ENCODE measurements at places on chromosomes 3 and 15. TPM values are rescaled to one million over a fixed set of nuclear protein-coding genes. Genes with fewer than 3 reads are reported as not detected.

The GOLGA6D gene
- not detected for total RNA-seq

The GHRL gene
- total RNA-seq = not detected

The HMG20A gene
- total RNA-seq = 19.9 TPM

The FANCD2OS gene
- total RNA-seq = not detected

The CPB1 gene
- not detected for total RNA-seq

The MYL3 gene
- total RNA-seq = not detected

The OIP5 gene
- total RNA-seq = 4.9 TPM

The CCR4 gene
- not detected for total RNA-seq

The FHIT gene
- total RNA-seq = 0.53 TPM

The CP gene
- total RNA-seq = 63.3 TPM

The PYGO1 gene
- total RNA-seq = 4.4 TPM

The C2CD4A gene
- 0.06 TPM for total RNA-seq

The VPS39 gene
- 38.7 TPM for total RNA-seq

The DNAH12 gene
- total RNA-seq = under 0.01 TPM

Data from aortic smooth muscle cell (primary cell).